ENCODE measurements at places on chromosomes 11 and 22.

DNA sequence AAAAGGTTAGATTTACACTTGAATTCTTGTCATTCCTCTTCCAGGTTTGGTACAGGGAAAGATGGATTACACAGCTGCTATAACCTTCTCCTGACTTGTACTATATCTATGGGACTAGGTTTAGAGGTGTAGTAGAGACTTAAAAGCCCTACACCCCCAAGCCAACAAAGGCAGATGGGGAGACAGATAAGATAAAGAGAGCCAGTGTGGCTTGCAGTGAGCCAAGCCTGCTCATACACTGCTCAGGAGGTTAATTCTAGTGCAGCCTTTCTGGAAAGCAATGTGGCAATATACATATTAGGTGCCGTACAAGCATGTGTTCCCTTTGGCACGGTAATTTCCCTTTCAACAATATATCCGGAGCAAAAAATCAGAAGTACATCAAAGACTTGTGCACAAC is 10.8 kb downstream of the SIK3 start:
- no peak for DNase-seq

GRCh38 chr11:91981995-91982394 is 242.6 kb upstream of the FAT3 start:
- no peak for DNase-seq

DNA sequence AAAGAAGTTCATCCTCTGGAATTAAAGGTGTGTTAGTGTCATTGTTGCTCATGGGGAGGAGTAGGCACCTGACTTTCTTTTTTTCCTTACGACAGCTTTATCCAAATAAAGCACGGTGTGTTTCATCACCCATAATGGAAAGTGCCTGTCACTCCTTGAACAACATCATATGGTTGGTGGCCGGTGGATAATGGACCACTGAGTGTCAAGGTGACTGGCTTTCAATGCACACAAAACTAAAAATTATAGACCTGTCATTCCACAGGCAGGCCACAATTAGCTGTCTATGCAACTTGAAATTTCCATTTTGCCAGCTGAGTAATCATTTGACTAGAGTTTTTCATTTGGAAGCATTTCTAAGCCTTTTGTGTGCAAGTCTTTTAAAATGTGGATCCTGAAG is 45.0 kb upstream of the MPPED2 start:
- no peak for DNase-seq

DNA sequence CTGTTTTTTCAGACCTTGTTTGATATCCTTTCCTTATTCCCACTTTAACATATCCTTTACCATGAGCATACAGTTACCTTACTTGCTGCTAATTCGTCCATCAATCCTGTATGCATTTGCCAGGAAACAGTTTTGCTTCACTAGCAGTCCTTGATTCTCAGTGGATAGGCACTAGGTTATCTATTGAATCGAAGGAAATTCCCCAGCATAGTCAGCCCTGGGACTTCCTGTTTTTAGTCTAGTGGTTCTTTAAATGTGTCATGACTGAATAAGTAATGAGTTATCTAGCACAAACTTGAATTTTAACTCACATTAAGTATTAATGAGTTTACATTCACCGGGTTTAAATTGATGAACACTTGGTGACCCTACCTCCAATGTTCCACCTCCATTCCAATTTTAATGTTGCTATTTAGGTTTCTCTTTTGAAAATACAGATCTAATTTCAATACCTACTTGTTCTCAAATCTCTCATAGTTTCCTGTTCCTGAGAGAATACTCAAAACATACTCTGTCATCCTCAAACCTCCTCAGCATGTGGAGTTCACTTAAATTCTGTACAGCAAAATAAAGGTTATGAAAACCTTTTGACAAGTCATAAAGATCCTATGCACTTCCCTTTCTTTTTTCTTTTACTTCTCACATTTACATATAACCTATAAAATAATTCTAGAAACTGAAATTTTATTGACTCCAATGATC is 1375.1 kb upstream of the TENM4 start:
- DNase-seq, result no peak

DNA sequence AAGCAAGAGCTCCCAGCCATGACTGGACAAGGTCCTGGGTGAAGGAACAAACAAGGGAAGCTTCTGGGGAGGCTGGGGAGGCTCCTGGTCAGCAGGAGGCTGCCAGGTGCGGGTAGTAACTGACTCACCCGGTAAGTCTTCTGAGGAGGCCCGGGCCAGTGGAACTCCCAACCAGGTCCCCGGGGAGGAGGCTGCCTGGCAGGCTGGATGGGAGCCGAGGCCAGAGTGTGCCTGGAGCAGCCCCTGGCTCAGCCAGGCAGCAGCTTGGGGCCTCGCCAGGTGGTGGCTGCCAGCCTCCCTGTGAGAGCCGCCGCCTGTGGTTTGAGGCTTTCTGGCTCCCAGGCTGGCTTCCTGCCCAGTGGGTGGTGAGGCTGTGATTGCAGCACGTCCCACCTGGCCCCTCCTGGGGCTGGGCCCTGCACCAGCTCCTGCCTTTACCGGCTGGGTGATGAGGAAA is 46.2 kb downstream of the IGF2 start:
- DNase-seq, result no peak

DNA sequence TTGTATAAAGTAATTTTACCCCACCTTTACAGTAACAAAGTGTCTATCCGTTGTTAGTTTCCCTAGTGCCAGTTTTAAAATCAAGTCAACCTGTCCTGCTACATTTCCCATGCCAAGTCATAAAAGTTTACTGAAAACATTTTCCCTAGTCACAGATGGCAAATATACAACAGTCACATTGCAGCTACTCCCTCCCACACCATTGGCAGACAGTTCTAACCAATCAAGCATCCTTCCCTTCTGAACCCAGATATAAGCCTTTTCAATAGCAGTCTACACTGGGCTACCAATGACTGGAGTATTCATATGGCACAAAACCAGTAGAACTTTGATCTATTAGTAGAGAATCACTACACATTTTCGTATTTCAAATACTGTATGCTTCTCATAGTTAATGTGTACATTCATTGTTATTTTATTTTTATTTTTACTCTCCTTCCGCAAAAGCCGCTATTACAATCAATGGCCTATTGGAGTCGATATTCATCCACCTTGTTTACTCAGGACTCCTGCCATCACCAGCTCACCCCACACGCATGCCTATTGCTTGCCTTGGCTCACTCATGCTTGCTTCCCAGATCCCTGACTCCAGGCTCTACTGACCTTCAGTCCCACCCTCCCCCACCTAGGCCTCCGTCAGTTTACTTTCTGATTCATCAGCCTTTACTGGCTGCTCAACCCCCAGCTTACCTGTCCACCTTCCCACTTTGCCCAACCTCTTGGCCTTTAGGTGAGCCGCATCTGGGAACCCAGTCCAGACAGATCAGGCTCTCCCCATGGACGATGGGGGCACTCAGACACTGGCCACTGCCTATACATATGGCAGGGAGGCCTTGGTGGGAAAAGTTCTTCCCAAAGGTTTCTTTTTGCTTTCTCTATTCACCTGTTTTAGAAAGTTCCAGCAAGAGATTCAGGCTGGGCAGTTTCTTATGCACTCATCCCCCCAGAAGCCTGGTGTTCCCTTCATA is 408.4 kb downstream of the SOX6 start:
- DNase-seq, result no peak

GRCh38 chr22:41382098-41382578 is 396 bp downstream of the TEF start:
- peak; percentile 32 for DNase-seq

DNA sequence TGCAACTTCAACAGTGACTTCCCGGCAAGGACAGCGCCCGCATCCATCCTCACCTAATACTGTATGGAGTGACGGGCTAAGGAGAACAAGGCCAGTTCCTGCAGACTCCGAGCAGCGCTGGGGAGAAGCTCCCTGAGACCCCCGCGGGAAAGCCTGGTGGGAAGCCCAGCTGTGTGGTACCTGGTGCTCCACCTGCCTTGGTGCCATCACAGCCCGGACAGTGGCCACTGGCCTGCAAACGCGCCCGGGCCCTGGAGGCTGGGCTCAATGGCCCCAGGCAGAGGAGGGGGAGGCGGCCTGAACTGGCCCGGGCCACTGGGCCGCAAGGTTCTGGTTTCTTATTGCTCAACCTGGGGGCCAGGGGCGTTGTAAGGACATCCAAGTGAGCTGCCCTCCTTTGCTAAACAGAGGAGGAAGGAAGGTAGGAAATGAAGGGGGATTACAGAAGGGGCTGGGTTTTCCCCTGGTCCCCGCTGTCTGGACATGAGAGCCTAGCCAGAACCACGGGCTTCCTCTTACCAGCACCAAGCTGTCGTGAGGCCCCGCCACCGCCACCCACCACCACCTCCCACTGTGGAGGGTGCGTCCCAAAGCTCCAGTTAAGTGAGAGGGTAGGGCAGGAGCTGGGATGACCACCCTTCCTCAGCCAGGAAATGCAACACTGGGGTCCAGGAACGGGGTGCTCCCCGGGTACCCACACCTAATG is 8.5 kb upstream of the CDC42BPG start:
- no peak for DNase-seq

DNA sequence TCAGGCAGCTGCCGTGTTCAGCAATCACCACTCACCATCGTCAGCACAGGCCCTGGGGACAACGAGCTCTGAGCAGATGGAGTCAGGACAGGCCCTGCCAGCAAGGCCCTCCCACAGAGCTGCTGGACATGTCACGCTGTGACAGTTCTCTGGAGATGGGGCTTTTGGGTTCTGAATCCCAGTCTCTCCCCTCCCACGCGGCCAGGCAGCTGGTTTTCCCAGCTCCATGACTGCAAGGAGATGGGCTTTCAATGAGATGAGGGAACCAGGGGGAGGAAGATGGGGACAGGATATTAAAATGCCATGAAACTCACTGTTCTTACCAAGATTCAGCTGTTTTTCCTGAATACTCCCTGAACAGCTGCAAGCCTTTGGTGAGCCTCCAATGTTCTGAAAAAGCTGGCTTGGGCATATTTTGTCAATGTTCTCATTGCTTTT is 305.9 kb downstream of the BRD1 start:
- DNase-seq, result no peak

DNA sequence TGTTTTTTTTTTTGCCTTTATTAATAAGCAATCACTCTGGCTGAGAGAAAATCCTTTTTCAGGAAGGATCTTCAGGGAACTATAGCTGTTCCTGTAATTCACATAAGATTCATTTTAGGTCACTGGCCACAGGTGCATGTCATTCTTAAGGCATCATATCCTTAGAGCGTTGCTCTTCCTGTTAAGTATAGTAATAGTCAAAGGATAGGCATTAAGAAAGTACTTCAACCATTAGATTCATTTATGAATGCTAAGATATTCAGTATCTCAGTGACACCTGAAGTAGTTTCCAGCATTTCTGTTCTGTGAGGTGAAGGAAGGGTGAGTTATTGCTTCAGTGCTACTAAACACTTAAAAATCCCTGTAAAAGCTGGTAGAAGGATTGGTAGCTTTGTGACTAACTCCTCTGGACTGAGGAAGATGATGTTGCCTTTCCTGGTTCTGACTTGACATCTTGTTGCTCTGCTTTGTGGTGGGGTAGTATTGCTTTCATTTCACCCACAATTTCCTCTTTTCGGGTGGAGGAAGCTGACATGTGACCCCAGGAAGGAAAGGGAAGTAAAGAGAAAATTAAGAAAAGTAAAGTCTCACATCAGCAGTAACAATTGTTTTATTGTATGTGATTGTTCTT is 34.7 kb downstream of the RNF169 start:
- DNase-seq, result no peak

DNA sequence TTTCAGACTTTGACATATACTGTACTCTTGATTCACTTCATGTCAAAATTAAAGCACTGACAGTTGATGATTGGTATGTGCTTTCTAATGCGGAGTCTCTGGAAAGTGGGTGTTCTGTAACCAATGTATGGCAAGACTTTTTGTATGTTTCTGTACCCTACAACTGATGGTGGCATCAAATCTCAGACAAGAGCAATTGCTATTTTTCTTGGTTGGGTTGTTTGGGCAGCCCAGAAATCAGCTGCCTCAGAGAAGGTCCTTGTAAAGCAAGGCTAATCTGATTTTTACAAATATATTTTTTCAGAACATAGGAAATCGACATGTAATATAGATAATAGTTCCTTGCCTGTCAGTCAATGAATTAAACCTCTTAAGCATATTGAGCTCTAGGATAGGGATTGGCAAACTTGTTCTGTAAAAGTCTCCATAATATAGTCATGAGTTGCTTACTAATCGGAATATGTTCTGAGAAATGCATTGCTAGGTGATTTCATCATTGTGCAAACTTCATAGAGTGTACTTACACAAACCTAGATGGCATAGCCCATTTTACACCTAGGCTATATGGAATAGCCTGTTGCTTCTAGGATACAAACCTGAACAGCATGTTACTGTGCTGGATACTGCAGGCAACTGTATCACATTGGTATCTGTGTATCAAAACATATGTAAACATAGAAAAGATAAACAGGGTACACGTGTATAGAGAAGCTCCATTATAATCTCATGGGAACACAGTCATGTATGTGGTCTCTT is 10.2 kb upstream of the OOSP4A start:
- no peak for DNase-seq

- DNase-seq, result peak; percentile 43
Measured at GRCh38 chr11:124865902-124866851, 945 bp downstream of the ROBO3 start.

GRCh38 chr11:73291196-73291595 is 16.9 kb upstream of the ARHGEF17 start:
- no peak for DNase-seq

DNA sequence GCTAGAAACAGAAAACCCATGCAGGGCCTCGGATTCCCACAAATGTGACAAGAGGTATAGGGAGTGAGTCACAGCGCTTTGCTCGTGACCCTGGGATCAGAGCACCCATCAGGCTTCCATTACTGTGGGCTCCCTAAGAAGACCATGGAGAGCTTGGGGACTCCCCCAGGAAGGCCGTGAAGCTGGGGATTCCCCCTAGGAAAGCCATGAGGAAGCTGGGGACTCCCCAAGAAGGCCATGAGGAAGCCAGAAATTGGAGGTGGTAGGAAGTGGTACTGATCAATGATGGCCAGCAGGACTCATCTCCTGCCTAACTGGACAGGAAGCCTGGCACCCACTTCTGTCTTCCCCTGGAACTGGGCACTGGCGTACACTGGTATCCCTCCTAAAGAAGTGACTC is 10.1 kb upstream of the DCPS start:
- no peak for DNase-seq

GRCh38 chr22:26494506-26494905 is 10.8 kb downstream of the SRRD start:
- no peak for DNase-seq

DNA sequence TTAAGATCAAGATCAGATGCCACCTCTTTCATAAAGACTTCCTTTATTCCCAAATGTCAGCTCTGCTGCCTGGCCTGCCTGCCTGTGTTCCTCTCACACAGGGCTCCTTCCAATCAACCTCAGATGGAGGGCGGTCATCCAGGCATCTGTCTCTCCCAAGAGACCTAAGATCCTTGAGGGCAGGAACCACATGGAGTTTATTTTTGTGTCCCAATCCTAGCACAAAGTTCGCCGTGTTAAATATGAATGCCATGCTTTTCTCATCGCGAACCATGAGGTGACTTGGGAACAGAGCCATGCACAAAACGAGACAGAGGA is 72.7 kb upstream of the ARFGAP3 start:
- no peak for DNase-seq

GRCh38 chr11:128713595-128713994 is 19.7 kb downstream of the FLI1 start:
- DNase-seq, result no peak

DNA sequence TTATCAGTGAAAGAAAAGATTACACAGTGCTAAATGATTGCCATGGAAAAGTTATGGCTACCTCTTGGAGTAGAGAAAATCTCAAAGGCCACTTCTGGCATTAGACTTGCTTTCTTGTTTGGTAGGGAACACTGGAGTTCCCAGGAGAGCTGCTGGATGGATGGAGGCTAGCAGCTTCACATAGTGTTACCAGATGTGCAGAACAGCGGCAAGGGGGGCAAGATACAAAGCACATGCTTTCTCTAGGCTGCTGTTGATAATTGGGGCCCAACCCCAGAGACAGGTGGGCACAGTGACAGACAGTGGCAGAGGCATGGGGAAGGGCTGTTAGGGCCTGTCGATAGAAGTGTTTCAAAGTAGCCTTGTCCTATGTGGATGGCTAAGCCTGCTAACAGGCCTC is 94.9 kb downstream of the DBX1 start:
- DNase-seq, result no peak
